ENCODE measurements at places on chromosomes 6 and 20.
A peak's percentile ranks its signal among the peaks of the same experiment; 100 is the strongest.

- ATAC-seq: no peak
These were observed 18.4 kb downstream of the LAMA4 start for GRCh38 chr6:112235956-112236355.

DNA sequence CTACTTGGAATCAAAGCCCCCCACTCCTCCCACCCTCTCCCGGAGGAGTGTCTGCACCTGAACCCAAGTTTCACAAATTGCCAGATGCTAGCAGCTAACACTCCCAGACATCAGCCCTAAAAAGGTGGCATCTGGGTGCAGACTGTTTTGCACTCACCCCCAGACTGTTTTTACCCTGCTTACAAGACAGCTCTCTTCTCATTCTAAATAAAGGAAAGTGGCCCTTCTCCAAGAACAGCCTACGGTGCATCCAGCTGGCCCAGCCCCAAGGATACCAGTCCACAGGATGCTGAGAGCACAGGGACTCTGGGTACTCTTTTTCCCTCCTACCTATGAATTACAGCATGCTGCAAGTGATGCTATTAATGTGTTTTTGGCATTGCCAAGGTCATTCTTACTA lies 842.0 kb upstream of the FLRT3 start:
- no peak for ATAC-seq

GRCh38 chr6:35240838-35241801 lies 18.4 kb upstream of the ZNF76 start:
- ATAC-seq: peak; percentile 85

DNA sequence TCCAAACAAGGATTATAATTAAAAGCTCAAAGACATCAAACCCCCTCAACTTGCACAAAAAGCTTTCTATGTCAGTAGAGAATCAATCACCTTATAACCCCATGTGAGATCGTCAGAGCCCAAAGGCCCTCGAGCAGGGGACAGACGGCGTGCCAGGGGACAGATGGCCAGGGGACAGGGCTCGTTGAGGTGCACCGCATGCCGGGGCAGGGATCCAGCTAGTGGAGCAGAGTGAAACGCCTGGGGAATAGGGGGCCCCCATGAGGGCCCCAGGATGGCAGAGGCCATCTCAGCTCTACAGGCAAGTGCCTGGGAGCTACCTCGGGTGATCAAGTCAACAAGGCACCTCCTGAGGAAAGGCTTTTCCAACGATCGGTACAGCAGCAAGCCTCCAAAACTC lies 28.6 kb downstream of the DIDO1 start:
- no peak for ATAC-seq

DNA sequence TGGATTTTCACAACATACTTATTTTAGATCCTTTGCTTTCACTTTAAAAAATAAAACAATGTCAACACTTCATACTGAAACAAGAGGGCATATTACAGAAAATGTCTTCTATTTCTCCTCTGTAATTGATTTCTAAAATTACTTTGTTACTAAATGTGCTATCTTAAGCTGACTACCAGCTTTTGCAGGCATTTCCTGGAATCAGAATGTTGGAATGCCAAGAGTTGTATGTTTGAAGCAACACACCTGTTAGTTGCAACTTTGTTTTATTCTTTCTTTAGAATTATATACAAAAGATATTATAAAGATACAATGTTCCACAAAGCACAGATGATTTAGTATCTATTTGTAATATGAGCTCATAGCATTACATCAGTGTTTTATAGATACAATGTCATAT lies 62.5 kb upstream of the TMEM170B start:
- no peak for ATAC-seq

DNA sequence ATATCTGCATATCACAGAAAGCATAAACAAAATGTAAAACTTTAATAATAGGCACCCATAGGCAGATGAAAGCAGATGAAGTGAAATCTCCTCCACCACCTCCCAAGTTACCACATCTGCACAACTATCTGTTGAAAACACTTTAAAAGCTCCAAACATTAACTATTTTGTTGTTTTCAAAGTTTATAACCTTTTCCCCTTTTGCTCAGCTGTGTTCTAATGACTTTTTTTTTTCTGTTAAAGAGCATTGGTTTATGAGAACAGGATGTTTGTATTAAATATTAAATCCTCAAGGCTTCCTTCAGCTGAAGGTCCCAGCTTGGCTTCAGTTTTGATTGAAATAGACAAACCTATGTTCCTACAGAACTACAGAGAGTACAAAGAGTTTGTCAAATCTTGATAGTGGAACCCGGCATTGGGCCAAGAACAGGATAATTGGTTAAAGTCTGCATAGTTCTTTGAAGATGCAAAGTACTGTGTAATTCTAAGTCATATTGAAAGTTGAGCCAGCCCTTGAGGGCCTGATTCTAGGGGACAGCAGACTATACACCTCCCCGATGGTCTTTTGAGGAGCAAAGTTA lies 255.1 kb upstream of the JAG1 start:
- ATAC-seq: no peak

DNA sequence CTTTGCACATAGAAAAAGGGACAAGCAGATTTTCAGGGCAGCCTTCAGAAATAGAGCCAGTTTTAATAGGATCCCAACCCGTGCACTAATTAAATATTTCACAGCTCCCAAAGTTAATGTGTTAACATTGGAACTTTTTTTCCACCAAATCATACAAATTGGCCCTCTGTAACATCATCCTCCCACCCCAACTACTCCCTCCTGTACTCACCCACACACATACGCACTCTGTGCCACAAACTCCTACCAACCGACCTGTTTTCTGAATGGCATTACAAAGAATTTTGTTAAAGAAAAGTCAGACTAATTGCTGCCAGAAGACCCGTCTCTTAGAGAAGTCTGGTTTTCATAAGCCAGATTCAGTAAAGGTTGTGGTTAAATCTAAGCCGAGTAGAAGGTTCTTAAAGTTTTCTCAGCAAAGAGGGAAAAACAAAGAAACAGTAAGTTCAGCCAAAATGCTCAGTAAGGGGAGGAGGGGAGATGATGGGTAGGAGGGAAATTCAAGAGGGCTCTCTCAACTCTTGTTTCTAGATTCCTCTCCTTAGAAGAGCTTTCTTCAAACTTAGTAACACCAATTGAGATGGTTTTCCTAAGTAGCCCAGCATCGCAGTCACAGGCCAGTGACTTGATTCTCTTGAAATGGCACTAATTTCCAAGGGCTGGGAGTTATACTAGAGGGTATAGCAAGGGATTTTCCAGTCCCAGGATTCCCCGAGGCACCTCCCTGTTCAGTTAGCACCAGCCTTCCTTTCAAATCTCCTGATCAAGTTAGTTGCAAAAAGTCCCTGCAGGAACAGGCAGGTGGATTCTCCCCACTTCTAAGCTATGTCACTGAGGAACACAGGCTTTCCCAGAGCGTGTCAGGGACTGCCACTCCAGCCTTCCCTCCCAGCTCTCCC lies 27.9 kb downstream of the TFAP2A start:
- no peak for ATAC-seq

DNA sequence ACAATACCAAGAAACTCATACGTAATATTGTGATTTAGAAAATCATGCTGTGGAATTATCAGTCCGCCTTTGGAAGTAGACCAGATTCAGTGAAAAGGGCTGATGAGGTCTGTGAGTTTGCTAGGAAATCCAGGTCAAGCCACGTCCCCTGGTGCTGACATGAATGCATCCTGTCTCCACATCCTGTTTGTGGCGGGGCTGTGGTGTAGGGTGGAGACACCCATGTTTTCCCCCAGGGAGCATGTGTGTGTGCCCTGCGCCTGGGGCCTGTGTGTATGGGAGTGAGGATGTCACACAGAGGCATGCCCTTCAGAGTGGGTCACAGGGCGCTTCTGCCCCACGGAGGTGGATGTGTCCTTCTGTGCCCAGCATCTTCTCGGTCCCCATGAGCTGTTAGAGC lies 109.1 kb downstream of the SASH1 start:
- no peak for ATAC-seq

- ATAC-seq: no peak
These were observed 15.9 kb downstream of the TBXT start for GRCh38 chr6:166151798-166152197.

- no peak for ATAC-seq
These were observed 22.5 kb upstream of the SPDEF start for GRCh38 chr6:34578445-34579262.

DNA sequence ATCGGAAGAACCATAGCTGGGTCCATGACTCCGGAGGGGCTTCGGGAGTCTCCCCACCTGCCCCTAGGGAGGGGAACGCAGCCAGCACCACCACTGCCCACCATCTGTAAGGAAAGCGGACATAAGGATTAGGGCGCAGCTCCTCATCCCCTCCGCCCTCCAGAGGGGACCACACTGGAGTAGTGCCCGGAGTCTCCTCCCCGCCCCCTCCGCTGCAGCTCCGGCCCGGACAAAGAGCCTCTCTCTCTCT lies 628 bp downstream of the SLC35B2 start:
- ATAC-seq: peak; percentile 6

DNA sequence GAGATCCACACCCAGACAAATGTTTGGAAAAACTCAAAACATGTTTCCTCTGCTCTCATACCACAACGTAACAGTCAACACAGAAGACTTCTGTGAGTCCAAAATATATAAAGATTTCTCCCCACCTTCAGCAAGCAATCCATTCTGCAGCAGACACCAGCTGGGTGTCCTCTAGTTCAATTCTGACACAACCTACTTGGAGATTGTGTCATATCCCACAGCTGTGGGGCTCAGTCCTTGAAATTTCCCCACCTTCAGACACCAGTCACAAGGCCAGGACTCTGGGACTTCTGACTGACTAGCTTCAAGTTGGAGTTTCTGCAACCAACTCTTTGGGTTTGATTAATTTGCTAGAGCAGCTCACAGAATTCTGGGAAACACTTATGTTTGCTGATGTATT lies 244.8 kb upstream of the CDYL start:
- ATAC-seq: no peak

DNA sequence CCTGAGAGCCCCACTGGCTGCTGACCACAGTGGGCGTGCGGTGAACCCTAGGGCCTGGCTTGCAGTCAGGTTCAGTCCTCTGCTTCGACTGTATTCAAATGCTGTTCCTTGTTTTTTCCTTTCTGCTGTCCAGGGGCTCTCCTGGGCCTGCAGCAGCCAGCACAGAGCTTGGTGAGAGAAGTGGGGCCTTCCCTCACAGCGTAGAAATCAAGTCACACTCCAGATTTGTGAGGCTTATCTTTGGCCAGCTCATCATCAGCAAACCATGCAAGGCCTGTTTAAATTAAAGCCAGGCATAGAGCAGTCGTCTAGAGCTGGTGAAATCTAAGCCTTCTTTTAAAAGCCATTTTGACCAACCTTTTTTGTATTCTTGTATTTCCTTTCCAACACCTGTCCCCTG lies 8.4 kb downstream of the FAM120B start:
- no peak for ATAC-seq

GRCh38 chr6:16130932-16131387 lies 2.1 kb downstream of the MYLIP start:
- ATAC-seq: peak; percentile 39

DNA sequence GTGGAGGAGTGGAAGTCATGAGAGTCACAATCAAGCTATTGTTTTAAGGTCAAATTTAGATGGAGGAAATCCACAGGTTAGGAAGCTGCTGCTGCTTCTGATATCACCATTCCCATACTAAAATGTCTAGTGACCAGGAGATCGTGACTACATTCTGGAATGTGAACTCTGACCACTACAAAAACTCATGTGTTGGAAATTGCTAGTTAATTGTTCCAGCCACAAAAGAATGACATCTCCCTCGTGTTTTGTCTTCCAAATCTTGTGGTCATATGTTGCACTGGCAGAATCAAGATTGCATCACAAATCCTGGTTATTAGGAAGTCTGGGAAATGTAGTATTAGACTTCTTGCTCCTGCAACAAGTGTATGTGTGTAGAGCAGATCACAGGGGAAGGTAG lies 441.9 kb downstream of the CD109 start:
- no peak for ATAC-seq

DNA sequence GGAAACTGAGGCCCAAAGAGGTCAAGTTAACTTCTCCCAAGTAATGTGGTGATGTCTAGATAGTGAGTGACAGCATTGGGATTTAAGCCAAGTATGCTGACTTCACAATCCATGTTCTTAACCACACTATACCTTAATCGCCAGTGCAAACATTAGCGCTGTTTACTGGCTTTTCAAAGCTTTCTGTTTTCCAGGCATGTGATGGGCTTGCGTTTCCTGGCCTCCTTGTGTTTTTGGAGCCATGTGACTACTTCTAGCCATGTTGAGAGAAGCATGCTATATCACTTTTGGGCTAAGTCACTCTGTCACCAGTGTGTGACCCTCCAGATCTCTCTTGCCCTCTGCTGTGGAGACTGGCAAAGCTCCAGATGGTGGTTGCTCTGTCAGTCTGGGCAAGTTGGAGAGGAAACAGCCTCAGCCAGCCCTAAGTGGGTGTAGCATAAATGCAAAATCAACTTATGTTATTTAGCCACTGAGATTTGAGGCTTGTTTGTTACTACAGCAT lies 76.9 kb downstream of the ANKRD6 start:
- ATAC-seq: no peak

- ATAC-seq: no peak
These were observed 20.1 kb downstream of the PSMB1 start for GRCh38 chr6:170532867-170533488.

DNA sequence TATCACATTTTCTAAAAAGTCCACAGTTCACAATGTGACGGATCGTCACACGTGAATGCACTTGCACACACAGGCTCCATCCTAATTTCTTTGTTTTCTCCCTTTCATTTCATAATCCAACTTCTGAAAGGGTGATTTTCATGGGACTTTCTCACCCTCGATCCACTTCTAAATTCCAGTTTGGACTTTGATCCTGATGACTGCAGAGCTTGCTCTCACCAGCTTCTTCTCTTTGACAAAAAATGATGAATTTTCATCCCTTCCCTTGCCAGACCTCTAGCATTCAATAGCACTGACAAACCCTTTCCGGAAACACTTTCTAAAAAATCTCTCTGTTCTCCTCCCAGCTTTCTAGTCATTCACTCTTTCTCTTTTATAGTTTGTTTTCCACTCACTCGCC lies 341.2 kb downstream of the SYNE1 start:
- no peak for ATAC-seq

DNA sequence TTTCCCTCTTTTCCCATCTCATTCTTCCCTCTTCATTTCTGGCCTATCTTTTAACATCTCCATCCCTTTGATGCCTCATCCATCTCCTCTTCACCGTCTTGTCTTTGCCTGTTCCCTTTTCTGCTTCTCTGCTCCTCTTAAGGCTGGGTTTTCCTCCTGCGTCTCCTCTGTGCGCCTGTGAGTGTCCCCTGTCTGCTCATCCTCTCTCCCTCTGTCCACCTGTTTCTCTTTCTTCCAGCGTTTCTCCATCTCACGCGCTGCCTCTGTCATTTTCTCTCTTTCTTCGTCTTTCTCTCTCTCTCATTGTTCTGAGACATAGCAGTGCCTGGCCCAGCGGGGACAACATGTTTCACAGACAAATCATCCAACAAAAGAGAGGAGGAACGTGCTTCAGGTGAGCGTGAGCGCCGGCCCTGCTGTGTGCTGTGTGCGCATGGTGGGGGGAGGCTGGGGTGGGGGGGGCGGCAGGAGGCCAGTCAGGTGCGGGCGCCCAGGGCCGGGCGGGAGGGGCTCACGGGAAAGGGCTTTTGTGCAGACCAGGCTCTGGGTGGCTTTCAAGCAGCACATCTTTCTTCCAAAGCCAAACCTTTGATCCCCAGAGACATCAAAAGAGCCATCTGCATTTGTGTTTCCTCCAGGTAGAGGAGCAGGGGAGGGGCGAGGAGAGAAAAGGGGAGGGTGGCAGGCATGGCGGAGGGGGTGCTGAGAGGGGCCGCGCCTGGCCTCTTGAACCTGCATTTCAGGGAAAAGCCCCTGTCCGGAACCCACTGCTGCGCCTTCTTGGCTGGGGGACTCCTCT lies 121.3 kb downstream of the VEGFA start:
- ATAC-seq: no peak

- ATAC-seq: no peak
These were observed 10.7 kb downstream of the CASS4 start for GRCh38 chr20:56422824-56423189.

- no peak for ATAC-seq
These were observed 118.3 kb downstream of the KIF13A start for GRCh38 chr6:17869010-17869752.
